Naive thymus-derived CD8-positive, alpha-beta T cell (primary cell): ENCODE measurements at places on chromosomes 1 and 21.

GRCh38 chr1:236809148-236809547, 14.1 kb downstream of the MTR start:
- DNase-seq = no peak
- H3K4me3 ChIP-seq = no peak overlapping the region
- peaks cover 94% of the 10 kb centered on the region for H3K36me3 ChIP-seq
- H3K4me1 ChIP-seq = peaks cover 14% of the 10 kb centered on the region

DNA sequence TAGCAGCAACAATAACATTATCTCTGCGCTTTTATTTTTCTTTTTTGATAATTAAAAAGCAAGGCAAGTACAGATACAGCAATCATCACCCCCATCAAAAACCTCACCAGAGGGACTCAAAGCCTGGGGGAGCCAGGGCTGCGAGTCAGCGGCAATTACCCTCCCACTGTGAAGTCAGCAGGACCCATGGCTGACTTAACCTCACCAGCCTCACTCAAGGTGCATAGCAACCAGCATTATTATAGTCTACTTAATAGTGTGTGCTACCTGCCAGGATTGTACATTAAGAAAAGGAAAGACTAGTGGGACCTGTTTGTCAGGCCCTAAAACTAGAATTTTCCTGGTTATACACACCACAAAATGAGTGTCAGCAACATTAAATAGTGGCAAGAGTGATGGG, 28.9 kb upstream of the SERBP1 start:
- H3K27ac ChIP-seq = no peak overlapping the region
- DNase-seq = no peak
- H3K4me3 ChIP-seq = no peak overlapping the region
- H3K4me1 ChIP-seq = no peaks in the 10 kb centered on the region
- no peaks in the 10 kb centered on the region for H3K27me3 ChIP-seq

- H3K4me3 ChIP-seq = no peak overlapping the region
- no peaks in the 10 kb centered on the region for H3K36me3 ChIP-seq
- no peaks in the 10 kb centered on the region for H3K4me1 ChIP-seq
Observed at GRCh38 chr21:15592271-15592860, 137.4 kb upstream of the USP25 start.

- no peak overlapping the region for H3K4me3 ChIP-seq
- no peak for DNase-seq
- H3K4me1 ChIP-seq = peaks cover 50% of the 10 kb centered on the region
- H3K36me3 ChIP-seq = no peaks in the 10 kb centered on the region
Observed at GRCh38 chr1:160256396-160257046, 5.8 kb downstream of the DCAF8 start.

GRCh38 chr1:109294481-109294880, 11.5 kb upstream of the PSRC1 start:
- H3K4me1 ChIP-seq = no peaks in the 10 kb centered on the region
- peaks cover 29% of the 10 kb centered on the region for H3K27me3 ChIP-seq
- H3K4me3 ChIP-seq = no peak overlapping the region
- H3K27ac ChIP-seq = no peak overlapping the region
- no peaks in the 10 kb centered on the region for H3K36me3 ChIP-seq
